ENCODE measurements at places on chromosomes 16 and 17.

- DNase-seq = no peak
These were observed 8.8 kb downstream of the TUBB3 start for GRCh38 chr16:89931964-89932363.

GRCh38 chr17:41672153-41672552 is 16.5 kb upstream of the EIF1 start:
- no peak for DNase-seq

DNA sequence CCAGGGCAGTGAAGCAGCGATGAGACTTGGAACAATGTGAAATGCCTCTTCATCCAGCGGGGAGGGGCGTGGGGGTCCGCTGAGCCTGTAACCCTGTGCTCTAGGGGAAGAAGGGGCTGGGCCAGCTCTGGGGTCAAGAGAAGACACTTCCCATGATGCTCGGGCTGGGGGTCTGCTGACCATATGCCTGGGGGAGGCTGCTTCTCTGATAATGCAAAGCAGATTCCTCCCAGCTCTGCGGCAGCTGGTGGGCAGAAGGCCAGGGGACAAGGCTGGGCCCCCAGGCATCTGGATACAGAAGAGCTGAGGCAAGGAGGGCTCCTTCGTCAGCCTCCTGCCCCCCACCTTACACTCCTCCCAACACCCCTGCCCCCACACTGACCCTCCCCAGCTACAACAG is 24.7 kb downstream of the NGFR start:
- no peak for DNase-seq

DNA sequence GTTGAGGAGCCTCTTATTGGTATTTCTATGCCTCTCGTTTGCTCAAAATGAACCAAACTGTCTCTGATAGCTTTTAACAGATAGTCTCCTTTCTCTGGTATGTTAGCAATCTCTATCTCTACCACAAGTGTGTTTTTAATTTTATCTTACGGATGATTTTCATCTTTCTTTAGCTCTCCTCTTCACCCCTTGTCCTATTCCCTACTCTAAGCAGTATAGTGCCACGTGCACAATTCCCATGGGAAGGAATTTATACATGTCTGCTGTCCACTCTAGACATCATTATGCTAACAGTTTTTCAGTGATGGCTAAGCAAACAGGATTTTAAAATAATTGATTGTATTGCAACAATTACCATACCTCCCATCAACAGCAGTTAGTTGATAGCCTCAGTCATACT is 177.3 kb downstream of the CYB561 start:
- DNase-seq = no peak

GRCh38 chr17:37400505-37400904 is 6.1 kb downstream of the ACACA start:
- DNase-seq = no peak

- DNase-seq = no peak
These were observed 700 bp downstream of the MFAP4 start for GRCh38 chr17:19386051-19386929.

DNA sequence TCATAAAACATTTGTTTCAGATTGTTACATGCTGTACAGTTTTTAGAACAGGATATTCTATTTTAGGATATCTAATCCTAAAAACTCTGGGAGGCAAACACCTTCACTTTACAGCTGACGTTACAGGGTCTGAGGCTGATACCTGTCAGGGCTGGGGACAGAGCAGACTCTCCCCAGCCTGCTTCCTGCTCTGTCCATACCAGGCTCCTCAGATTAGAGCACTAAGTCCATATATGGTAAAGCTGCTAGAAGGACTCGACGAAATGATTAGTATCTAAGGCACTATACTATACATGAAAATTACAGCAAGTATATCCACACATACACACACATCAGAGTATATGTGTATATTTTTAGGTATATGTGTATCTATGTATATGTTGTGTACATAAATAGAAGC is 125.2 kb downstream of the ZFHX3 start:
- DNase-seq = no peak

DNA sequence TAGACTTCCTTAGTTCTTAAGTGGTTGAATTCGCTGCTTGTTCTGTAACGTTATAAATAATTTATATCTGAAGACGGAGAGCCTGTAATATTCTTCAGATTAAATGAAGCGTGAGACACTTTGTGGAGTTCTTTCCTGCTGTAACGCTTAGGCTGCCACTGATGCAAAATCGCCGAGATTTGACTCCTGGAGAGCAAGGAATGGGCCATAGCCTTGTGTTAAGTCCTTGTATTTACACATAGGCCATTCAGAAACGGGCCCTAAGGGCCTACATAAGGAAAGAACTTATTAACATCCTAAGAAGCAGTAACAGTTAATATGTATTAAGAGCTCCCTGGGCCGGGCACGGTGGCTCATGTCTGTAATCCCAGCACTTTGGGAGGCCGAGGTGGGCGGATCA is 936 bp downstream of the EMC6 start:
- no peak for DNase-seq

- DNase-seq = no peak
These were observed 4.9 kb downstream of the ZDHHC1 start for GRCh38 chr16:67411339-67411738.

- DNase-seq = no peak
These were observed 3.6 kb downstream of the NDUFAF8 start for GRCh38 chr17:81242421-81243332.

- DNase-seq = no peak
These were observed 192.9 kb downstream of the CCDC182 start for GRCh38 chr17:57552114-57552624.

DNA sequence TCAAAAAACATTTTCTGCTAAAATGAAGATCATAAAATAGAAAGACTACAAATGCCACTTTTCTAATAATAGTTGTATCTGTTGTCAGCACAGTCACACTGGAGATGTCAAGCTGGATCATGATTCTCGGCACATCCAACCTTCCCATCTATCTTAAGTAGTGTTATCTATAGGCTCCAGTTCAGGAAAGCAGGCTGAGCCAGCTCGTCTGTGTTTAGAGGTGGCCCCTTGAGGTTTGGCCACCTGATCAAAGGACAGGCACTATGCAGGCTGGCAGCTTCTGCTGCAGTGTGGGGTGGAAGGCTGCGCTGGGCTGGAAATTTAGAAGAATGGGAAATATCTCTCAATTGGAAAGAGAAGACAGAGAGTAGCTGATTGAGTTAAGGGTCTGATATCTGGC is 32.4 kb downstream of the SMYD4 start:
- DNase-seq = no peak

- no peak for DNase-seq
These were observed 10.7 kb downstream of the ENGASE start for GRCh38 chr17:79085154-79085920.

- peak; percentile 53 for DNase-seq
These were observed 19.5 kb downstream of the CD7 start for GRCh38 chr17:82297714-82298537.

- peak; percentile 50 for DNase-seq
These were observed 2.2 kb downstream of the LDHD start for GRCh38 chr16:75114179-75114945.

GRCh38 chr17:79026376-79027273 is 2.7 kb downstream of the C1QTNF1 start:
- no peak for DNase-seq

GRCh38 chr17:15213381-15214087 is 51.6 kb downstream of the PMP22 start:
- DNase-seq = no peak

DNA sequence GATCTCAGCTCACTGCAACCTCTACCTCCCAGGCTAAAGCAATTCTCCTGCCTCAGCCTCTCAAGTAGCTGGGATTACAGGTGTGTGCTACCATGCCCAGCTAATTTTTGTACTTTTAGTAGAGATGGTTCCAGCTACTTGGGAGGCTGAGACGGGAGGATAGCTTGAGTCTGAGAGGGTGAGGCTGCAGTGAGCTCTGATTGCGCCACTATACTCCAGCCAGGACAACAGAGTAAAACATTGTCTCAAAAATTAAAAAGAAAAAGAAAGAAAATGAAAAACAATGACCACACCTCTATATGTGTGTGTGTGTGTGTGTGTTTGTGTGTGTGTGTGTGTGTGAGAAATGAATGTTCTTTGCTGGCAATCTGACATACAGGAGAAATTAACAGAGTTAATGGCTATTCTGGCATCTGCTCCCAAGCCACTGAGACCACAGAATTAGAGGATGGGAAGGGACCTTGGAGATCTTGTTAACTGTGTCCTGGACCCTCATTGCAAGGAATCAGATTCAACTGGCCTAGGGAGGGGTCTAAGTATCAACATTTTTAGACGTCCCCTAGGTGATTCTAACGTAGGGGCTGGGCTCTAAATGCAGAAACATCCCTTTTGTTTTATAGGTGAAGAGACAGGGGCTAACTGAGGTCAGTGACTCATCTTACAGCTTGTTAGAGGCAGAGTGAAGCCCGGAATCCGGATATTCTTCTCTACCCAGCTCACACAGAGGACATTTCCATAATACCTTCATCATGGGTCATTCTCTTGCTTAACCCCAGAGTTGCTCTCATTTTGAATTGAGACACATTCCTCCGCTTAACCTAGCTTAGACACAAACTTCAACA is 16.4 kb upstream of the MARCHF10 start:
- DNase-seq = no peak

GRCh38 chr17:27760069-27760885 is 40.1 kb downstream of the NOS2 start:
- peak; percentile 21 for DNase-seq

- DNase-seq = no peak
These were observed 125.2 kb downstream of the RAP1GAP2 start for GRCh38 chr17:2921443-2921842.

- no peak for DNase-seq
These were observed 3.2 kb downstream of the NFATC3 start for GRCh38 chr16:68088130-68088972.

- no peak for DNase-seq
These were observed 1.1 kb downstream of the ABCA9 start for GRCh38 chr17:69059458-69060175.

DNA sequence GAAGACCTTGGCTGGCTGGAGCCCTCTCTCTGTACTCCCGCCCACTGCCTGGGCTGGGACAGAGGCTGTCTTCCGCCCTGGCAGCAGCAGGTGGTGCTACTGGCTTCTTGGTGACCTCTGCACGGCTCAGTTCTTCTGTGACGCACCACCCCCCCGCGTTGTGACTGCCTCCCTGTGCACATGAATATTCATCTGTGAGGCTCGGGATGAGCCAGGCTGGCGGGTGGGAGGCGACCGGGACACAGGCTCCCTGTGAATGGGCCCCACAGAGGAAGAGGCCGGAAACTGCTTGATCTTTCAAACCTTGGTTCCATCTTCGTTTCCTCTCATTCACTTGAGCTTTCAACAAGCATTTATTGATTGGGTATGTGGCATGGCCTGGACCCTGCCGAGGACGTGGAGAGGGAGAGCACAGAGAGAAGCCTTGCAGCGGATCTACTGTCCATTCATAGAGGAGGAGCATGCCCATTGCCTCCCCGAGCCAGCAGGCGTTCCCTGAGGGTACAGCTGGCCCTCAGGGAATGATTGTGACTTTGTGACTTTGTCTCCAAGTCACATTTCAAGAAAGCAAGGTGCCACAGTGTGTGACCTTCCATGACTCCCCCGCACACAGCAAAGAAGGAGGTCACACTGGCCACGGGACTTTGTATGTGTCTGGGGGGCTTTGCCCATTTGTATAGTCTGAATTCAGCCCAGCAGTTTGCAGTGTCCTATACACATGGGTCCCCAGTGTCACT is 45.0 kb downstream of the B9D1 start:
- DNase-seq = no peak

GRCh38 chr16:7405166-7405565 is 72.5 kb downstream of the RBFOX1 start:
- DNase-seq = peak; percentile 63

GRCh38 chr16:66936889-66937554 is 1.7 kb downstream of the CES2 start:
- DNase-seq = no peak

DNA sequence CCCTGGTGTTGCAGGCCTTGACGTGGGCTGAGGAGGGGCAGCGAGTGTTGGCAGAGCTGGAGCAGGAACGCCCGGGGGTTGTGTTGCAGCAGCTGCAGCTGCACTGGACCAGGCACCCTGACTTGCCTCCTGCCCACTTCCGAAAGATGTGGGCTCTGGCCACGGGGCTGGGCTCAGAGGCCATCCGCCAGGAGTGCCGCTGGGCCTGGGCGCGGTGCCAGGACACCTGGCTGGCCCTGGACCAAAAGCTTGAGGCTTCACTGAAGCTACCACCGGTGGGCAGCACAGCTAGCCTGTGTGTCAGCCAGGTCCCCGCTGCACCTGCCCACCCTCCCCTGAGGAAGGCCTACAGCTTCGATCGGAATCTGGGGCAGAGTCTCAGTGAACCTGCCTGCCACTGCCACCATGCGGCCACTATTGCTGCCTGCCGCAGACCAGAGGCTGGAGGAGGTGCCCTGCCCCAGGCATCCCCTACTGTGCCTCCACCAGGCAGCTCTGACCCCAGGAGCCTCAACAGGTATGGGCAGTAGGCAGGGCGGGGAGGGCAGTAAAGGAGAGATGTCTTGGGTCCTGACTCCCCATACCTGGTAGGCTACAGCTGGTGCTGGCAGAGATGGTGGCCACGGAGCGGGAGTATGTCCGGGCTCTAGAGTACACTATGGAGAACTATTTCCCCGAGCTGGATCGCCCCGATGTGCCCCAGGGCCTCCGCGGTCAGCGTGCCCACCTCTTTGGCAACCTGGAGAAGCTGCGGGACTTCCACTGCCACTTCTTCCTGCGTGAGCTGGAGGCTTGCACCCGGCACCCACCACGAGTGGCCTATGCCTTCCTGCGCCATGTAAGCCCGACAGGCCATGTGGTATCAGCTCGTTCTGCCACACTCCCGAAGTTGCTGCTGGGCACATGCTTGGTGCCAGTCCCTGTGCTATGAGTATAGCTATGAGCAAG is 5.6 kb downstream of the PLEKHG4 start:
- peak; percentile 88 for DNase-seq

DNA sequence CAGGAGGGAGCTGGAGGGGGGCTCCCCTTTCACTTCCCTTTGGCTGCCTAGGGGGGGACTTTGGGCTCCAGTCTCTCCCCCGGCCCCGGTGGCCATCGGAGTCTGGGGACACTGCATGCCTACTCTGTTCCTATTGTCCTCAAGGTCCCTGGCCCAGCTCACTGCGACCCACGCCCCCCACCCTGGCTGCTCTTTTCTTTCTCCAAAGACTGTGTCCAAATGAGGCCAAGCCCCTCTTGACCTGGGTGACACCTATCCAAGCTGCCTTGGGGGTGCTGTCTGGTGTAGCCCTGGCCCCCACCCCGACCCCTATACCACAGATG is 12.9 kb downstream of the UBALD1 start:
- no peak for DNase-seq

- no peak for DNase-seq
These were observed 23.1 kb downstream of the SPACA3 start for GRCh38 chr17:33014751-33015150.

DNA sequence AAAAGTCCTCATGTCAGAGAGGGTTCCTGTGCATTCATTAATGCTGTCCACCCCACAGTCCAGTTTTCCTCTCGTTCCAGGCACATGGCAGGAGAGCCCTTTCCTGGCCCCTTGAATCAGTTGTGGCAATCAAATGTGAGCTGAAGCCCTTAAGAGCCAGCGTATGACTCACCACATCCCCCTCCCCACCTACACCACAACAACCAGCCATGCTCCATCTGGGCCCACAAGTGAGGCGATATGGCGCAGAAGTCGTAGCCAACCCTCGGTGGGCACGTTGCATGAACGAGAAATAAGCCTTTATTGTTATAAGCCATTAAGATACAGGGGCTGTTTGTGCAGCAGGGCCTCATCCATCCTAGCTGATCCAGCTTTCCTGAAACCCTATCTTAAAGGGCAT is 28.2 kb downstream of the GRIN2A start:
- DNase-seq = no peak

GRCh38 chr16:56309008-56309407 is 116.3 kb downstream of the AMFR start:
- no peak for DNase-seq

Data from NCI-H1092 (cell line).